ENCODE measurements at places on chromosomes 11 and 22.
A peak's percentile ranks its signal among the peaks of the same experiment; 100 is the strongest.

- no peak for DNase-seq
These were observed 72.2 kb downstream of the PAK1 start for GRCh38 chr11:77401486-77402217.

DNA sequence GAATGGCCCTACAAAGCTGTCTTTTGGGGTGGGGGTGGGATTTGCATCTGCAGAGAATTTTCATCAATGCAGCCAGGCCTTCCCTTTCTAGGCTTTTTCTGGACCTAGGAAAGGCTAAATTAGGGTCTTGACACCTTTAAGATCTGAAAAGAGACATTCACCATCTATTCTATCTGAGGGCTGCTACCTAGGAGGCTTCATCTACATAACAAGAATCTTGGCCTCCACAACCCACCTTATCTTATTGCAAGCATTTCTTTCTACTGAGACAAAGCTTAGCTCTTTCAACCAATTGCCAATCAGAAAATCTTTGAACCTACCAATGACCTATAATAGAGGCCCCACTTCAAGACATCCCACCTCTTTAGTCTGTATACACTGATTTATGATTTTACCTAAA, 20.7 kb upstream of the INCENP start:
- DNase-seq: no peak

GRCh38 chr11:15640318-15640717, 525.6 kb downstream of the INSC start:
- DNase-seq: no peak

- no peak for DNase-seq
These were observed 12.8 kb upstream of the CLPB start for GRCh38 chr11:72446929-72447769.

GRCh38 chr11:92383430-92383829, 158.8 kb downstream of the FAT3 start:
- DNase-seq: no peak

DNA sequence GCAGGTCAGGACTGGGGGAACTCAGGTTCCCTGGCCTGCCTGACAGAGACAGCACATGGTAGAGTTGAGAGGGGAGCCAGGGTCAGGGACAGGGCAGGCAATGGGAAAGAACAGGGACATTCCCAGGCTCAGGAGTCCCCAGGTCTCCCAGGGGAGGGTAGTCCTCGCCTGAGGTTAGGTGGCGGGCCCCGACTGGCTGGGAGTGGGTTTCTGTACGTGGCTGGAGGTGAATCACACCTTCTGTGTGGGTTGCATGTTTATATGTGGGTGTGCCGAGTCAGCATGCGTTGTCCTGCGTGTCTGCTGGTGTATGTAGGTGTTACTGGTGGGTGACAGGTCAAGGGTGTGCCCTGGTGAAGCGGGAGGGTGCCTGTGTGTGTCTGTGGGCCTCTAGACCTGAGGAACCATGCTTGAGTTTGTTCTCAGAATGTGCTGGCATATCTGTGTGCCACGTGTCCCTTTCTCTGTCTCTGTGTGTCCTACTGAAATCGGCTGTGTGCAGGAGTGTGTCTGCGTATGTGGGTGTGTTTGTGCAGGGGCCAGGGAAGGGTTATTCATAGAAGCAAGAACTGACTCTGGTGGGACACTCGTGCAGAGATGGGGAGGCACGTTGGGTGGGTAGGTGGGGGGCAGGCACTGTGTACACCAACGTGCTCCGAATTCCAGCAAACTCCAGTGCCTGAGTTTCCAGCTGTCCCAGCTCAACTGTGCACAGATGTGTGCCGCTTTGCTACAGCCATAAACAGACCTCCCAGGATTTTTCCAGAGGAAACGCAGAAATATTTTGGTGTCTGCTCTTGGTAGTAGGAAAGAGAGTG, 23.8 kb upstream of the OAF start:
- peak; percentile 69 for DNase-seq

GRCh38 chr11:96012086-96012824, 88.3 kb upstream of the MTMR2 start:
- peak; percentile 67 for DNase-seq

- DNase-seq: no peak
These were observed 28.6 kb downstream of the LRP5 start for GRCh38 chr11:68340784-68341556.

DNA sequence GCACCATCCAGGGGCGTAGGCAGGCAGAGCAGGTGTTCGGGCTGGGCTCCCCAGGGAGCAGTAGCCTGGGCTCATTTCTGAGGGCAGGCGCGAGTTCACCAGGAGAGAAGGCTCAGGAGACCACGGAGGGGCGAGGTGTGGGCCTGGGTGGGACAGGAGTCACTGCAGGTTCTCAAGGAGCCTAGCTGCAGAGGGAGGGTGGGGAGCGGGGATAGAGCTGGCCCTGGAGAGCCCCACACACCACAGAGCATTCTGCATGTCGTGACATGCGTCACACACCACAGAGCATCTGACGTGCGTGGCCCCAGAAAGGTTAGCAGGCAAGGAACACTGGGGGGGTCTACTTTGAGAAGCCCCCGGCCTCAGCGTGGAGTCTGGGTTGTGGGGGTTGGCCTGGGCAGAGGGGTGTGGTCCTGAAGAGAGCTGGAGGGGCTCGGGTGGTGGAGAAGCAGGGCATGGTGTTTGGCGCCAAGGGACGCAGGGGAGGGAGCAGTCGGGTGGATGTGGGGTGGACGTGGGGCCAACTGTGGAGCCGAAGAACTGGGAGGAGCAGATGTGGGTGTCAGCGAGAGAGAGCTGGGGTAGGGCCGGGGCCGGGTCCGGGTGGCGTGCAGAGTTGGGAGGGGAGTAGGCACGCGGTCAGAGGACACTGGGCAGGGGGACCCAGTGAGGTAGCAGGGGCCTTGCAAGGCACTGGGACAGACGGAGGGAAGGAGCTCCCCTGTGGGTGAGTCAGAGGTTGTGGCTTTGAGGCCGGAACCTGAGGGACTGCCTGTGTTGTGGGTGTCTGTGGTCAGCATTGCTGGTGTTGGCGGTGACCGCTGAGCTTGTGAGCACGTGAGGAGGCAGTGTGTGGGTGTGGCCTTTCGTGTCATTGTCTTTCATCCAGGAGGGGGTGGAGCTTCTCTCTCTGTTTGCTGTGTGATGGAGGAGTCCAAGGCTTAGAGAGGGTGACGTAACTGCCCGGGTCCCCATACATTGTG, 25.5 kb downstream of the CTTN start:
- no peak for DNase-seq

DNA sequence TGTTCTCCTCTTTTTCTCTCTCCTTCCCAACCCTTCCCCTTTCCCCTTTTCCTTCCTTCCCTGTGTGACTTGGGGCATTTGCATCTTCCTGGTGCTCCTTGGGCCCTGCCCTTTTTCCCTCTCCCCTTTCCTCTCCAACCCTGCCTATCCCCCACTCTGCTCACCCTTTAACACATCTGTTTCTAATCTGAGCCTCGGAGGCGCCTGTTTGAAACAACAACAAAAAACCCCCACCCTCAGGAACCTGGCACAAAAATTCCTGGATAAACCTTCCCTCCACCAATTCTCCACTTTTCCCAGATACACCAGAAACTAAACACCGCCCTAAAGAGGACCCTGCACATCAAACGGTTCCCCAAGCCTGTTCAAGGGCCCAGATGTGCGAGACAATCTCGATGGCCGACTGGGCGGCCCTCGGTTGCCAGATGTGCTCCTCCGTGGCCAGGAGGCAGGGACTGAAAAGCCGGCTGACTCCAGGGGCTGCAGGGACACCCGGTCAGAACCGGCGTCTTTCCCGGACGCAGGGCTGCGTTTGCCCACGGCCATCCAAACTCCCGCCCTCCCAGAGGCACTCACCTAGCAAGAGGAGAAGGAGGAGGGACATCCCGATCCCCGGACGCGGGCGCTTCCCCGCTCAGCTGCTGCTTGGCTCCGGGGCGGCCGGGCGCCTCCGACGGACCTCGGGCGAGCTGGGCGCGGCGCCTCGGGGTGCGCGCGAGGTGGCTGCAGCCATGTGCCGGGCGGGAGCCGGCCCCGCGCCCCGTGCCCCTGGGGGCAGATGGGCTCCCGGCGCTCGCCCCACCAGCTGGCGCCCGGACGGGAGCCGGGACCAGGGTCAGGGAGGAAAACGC, 486 bp downstream of the CLMP start:
- DNase-seq: no peak

DNA sequence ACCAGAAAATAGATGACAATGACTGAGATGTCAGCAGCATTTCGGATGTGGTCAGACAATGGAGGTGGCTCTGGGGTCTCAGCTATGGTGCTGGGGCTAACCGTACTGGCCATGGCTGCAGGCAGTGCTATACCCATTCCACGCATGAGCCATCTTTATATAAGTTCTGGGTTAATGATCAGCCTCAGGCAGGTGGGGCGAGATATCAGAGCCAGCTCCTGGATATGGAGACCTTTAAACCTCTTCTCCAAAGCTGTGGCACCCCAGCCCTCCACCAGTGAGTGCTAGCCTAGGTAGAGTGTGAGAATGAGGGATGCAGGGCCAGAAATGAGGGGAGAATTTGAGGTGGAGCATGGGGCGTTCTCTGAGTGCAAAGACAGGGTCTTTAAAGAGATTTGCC, at the start of gene SLC5A4:
SLC5A4 (minus strand) TSS at position 131 of the 400 bp plus-strand sequence; CDS start at position 113, 18 bp downstream.
- DNase-seq: no peak

DNA sequence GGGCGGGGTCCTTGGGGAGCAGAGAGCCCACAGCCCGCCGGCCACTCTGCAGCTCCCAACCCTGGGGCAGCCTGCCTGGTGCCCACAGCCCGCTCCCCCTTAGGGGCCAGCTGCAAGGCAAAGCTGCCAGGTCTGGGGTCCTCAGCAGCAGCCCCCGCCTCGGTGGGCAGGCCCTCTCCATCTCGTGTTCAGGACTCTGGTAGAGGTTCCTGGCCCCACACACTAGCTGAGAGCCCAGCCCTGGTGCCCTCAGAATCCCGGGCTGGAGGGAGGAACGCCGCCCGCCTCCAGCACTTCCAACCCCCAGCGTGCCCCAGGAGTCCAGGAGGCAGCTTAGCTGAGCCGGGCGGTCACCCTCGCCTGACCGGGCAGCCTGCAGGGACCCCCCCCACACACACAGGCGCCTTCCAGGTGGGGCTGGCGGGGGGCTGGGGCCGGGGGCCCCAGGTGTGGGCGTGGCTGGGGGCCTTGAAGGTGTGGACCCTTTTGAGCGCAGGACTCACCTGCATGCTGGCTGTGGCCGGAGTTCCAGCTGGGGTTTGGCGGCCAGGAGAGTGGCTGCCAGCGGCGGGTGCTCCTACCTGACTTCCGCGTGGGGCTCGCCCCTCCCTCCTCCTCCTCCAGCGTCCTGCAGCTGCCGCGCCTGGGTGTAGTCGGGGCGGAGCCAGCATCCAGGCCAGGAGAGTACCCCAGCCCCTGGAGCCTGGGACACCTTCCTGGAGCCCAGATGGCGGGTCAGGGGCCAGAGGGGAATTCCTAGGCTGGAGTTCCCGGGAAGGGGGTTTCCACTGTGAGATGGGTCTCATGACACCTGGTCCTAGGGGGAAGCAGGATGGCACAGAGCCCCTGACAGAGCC, at the start of gene ANO9:
ANO9 (minus strand) TSS at position 594 of the 857 bp plus-strand sequence; CDS start at position 509, 85 bp downstream.
- DNase-seq: no peak

- no peak for DNase-seq
These were observed 5.3 kb downstream of the TBCEL start for GRCh38 chr11:121029153-121029552.

DNA sequence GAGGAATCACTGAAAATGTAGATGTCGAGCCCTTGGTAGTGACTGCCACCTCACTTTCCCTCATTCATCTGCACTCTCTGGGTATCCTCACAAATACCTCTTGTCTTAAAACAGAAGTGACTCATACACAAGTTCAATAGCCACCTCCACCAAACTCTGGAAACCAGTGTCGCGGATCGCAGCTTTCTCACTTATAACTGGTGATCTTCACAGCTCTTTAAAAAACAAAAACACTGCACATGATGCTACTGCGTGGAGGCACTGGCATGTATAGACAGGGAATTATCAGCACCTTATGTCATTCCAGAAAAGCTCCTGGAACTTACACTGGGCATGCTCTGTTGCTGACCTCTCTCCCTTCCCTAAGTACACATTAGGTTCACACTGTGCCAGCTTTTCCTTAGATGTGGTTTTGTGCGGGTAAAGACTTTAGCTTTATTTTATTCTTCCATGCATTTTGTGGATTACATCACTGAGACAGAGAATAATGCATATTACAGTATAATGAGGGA, 425.5 kb upstream of the CADM1 start:
- no peak for DNase-seq

GRCh38 chr22:24341627-24342026, 71.0 kb downstream of the SPECC1L start:
- DNase-seq: no peak

- no peak for DNase-seq
These were observed 1400.8 kb upstream of the TENM4 start for GRCh38 chr11:80841675-80842074.

- DNase-seq: no peak
These were observed 6.8 kb downstream of the ZNF74 start for GRCh38 chr22:20400606-20401375.
